ENCODE measurements at places on chromosomes 7 and 10.
A peak's percentile ranks its signal among the peaks of the same experiment; 100 is the strongest.

DNA sequence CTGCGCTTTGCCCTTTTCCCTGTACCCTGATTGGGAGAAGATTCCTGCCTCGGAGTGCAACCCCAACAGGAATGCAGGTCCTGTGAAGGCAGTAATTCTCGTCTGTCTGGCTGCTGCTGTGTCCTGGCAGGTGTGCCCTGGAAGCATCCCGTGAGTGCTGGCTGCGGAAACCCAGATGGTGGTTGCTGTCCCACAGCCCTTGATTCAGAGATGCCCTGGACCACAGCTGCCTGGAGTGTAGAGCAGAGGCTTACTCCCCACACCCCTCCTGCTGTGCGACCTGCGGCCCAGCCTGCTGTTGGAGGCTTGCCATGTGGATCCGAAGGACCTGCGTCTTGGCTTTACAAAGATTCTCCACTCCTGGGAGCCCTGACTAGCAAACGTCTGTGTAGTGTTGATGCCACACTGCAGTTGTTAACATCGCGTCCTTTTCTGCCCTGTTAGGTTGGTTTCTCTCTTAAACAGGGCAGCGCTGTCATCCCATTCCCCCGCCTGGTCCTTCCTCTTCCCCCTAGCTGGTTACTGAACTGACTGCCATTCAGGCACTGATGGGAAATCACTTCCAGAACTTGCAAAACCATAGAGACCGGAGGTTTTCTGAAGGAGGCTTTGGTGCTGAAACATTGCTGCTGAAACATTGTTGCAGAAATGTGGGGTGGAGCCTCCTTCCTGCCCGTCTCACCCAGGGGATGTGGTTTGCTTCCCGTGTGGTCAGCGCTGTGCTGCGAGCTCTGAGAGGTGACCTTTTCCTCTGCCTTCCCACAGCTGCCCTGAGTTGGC lies 53.3 kb downstream of the DNAJB6 start:
- peak; percentile 37 for DNase-seq

DNA sequence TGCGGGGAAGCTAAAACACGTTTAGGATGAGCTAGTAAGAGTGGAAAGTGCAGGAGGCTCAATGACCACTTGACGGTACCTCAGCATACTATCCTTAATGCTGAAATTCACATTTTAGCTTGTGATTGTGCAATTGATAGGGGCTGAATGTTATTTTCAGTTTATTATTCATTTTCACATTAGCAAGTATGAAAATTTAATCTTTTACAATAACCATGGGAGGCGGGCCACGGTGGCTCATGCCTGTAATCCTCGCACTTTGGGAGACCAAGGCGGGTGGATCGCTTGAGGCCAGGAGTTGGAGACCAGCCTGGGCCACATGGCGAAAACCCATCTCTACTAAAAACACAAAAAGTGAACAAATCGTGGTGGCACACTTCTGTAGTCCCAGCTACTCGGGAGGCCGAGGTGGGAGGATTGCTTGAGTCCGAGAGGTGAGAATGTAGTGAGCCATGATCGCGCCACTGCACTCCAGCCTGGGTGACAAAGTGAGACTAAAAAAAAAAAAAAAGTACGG lies 22.0 kb upstream of the ANLN start:
- DNase-seq, result no peak

- DNase-seq, result no peak
These were observed 531.7 kb downstream of the PTPRN2 start for GRCh38 chr7:158055726-158056510.

- no peak for DNase-seq
These were observed 766.4 kb downstream of the GRID1 start for GRCh38 chr10:85600026-85600743.

- DNase-seq, result no peak
These were observed 57.7 kb upstream of the KCNIP2 start for GRCh38 chr10:101901340-101901739.

- no peak for DNase-seq
These were observed 72.8 kb downstream of the TBXAS1 start for GRCh38 chr7:139901901-139902300.

DNA sequence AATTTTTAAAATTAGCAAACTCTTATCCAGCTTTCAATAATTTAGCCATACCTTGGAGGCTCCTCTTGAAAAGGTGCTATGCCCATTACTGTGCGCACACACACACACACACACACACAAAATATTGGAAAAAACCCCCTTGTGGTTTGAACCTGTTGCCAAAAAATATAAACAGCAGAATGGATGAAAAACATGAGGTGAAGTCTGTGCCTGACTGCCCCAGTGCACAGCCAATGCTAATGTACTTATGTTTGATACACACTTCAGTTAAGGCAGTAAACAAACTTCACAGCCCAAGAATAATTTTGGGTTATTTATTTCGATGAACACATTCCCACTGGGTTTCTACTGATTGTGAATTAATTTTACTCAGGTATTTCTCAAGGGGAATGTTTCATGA lies 113.2 kb upstream of the SEM1 start:
- DNase-seq, result no peak

DNA sequence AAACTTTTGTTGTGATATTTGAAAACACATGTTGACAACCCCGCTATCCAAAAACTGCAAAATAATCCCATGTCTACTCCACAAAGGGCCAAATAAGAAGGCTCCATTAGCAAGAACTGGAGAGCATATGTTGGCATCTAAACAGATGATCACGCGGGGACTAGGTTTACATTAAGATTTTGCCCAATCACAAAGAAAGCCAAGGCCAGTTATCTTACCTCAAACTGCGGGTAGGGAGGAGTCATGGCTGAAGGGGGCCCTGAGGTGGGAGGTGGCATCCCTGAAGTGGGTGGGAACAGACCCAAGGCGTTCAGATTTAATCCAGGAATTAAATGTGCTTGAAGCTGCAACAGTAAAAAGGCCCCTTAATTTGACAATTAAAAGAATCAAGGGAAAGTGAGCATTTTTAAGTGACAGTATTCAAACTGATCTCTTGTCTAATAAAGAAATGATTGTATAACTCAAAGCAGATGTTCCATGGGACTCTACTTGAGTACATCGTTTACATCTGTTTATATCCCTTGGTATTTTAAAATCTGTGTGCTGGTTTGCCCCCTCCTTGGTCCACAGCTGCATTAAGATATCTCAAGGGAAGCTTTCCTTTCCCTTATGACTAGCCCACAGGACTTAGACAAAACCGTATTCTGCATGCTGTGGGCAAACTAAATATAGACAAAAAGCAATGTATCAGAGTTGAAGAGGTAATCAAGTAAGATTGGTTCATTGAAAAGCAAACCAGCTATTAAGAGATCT lies 42.9 kb downstream of the MALSU1 start:
- no peak for DNase-seq

DNA sequence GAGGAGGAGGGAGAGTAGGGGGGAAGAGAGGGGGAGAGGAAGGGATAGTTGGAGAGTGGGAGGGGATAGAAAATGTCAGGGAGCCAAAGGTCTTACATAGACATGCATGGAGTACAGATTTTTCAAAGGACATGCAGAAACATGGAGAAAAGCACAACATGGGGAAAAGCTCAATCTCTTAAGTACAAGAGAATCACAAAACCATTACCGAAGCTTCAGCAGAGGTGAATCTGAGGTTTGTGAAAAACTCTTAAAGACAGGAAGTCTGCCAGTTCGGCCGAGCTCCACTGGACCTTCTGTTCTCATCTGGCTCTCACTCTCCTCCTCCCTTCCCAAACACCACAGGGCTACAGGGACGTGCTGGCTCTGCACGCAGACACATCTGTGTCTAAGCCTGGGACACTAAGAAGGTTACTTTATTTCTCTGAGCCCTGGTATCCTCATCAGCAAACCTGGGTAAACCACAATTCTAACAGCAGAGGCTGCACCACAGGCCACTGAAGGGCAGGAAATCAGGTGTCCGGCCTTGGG lies 133.9 kb downstream of the COBL start:
- no peak for DNase-seq

GRCh38 chr10:79153745-79154144 lies 85.0 kb downstream of the ZMIZ1 start:
- no peak for DNase-seq

GRCh38 chr7:90409667-90410066 lies 6.4 kb downstream of the CLDN12 start:
- no peak for DNase-seq

DNA sequence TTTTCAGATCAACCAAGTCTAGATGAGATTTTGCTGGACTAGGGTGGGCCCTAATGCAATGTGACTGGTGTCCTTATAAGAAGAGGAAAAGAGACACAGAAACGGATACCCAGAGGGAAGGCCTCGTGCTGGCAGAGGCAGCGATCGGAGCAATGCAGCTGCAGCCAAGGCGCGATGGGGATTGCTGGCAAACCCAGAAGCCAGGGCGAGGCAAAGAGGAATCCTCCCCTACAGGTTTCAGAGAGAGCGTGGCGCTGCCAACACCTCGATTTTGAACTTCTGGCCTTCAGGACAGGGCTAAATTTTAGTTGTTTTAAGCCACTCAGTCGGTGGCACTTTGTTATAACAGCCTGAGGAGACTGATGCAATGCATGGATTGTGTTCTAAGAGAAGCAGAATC lies 157.1 kb upstream of the RHEB start:
- no peak for DNase-seq

- DNase-seq, result no peak
These were observed 67.5 kb upstream of the SORCS1 start for GRCh38 chr10:107232013-107232412.

DNA sequence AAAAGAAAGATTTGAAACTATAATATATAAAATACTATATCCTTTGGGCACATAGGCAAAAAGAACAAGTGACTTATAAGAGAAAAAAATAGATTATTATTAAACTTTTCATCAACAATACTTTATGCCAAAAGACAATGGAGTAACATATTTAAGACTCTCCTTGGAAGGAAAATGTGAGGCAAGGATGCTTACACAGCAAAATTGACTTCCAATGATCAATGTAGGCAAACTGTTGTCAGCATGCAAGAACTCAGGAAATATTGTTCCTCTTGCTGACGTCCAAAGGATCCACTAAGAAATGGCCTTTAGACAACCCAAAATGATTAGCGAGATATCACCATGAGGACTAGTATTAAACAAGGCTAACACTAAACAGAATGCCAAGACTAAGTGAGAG lies 22.9 kb upstream of the LMOD2 start:
- no peak for DNase-seq

- DNase-seq, result no peak
These were observed 219.3 kb upstream of the TAC1 start for GRCh38 chr7:97512441-97513207.

- DNase-seq, result no peak
These were observed 85.1 kb downstream of the CPED1 start for GRCh38 chr7:121073463-121074099.

DNA sequence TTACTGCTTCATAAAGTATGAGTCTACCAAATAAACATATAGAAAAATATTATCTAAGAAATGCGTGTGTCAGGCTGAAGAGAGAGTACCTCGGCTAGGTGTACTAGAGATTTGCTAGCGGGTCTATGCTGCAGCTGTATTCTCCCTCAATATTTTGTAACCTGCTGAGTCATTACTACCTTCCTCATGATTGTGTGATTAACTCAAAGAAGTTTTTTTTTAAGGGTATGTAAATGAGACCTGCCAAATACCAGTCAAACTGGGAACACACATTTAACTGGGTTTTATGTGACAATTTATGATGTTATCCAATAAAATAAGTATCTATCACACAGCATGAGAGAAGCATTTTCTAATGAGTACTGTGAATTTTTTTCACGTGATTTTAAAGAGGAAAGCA lies 180.4 kb downstream of the RNF133 start:
- DNase-seq, result no peak

DNA sequence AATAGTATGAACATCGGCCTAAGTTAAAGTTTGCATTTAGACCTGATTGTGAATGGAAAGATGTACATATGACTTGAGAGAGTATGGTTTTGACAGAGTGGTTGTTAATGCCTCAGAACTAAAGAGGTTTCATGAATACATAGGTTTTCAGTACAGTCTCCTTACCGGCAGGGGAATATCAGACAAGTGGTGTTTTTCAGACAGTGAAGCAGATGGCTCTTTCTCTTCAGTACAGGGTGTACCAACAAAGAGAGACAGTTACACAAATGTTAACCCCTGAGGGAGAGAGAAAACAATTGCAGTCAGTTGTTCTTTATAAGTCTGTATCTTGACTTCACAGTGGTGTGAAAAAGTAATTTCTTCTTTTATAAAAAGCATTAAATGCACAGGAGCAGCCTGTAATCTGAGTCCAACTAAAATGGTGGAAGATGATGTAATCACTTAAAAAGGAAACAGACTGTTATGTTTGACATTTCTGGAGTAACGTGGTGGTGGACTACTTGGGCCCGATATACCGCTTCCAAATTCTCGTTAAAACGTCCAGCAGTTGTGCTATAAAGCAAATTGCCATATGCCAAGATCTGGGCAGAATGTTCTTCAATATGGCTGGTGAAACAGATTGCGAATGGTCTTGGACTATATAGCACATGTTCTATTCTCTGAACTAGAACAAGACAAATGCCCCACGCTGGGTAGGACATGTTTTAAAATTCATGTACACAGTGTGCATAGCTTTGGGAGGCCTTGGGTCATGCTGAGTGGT lies 69.2 kb downstream of the SDK1 start:
- no peak for DNase-seq

GRCh38 chr10:90871279-90871765 lies 452 bp upstream of the RPP30 start:
- peak; percentile 64 for DNase-seq

DNA sequence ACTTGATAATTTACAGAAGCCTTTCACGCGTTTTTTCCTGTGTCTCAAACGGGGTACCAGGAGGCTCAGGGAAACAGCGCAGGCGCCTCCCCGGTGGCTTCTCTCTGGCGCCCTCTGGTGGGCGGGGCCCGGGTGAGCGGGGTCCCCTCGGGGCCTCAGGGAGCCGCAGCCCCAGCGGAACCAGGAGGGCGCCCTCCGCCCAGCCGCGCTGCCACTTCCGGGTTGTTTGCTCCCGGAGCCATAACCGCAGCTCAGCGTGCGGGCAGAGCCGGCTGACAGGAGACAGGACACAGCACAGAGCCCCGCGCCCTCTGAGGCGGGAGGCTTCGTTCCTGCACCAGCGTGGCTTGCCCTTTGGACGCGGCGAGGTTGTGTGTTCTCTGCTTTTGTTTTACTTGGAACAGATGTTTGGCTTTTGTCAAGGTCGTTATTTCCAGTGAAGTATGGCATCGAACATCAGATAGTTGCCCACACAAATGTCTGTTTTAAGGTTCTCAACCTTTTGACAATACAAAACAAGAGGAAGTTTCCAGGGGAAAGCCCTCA lies 6.9 kb upstream of the CYP2E1 start:
- peak; percentile 88 for DNase-seq

GRCh38 chr7:95788884-95789283 lies 16.5 kb downstream of the DYNC1I1 start:
- DNase-seq, result no peak

GRCh38 chr10:89909752-89910151 lies 208.4 kb downstream of the KIF20B start:
- DNase-seq, result no peak

- no peak for DNase-seq
These were observed 121.6 kb downstream of the TMEM168 start for GRCh38 chr7:112668561-112668960.

GRCh38 chr7:110418659-110419280 lies 672.2 kb upstream of the LRRN3 start:
- no peak for DNase-seq
